CD4-positive, alpha-beta T cell treated with Interleukin-2 at 100 ng/mL for 4 hours (primary cell): ENCODE measurements at places on chromosomes 11 and 22.

- no peak for DNase-seq
Observed at GRCh38 chr22:50211147-50211546, 10.3 kb downstream of the SELENOO start.

DNA sequence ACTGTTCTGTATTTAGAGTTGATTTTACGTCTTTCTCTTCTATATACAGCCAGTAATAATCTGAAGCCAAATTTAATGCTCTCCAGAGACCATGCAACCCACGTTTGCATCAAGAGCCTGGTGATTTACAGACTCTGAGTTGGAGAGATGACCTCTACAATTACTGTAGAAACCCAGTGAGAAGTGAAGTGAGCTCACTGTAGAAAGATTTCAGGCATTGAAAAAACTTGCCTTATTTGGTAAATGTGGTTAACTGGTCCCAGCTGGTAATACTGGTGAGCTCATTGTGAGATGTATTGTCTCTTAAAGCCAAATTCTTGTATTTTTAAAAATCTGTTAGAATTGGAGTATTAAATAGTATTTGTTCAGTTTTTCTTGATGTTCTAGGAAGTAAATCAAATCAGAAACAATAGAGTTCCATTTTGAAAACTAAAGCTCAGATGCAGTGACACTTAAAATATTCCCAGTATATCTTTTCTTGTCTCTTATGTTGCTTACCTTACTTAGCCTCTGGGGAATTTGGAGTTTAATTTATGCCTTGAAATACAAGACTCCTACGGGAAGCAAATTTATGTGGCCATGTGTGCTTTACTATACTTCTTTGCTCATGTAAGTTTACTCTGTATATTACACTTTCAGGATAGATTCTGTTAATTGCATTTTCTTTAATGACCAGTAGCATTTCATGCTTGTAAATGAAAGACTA lies 189.9 kb downstream of the ARHGAP42 start:
- DNase-seq = no peak

- DNase-seq = no peak
Observed at GRCh38 chr11:28268925-28269324, 160.7 kb downstream of the METTL15 start.

DNA sequence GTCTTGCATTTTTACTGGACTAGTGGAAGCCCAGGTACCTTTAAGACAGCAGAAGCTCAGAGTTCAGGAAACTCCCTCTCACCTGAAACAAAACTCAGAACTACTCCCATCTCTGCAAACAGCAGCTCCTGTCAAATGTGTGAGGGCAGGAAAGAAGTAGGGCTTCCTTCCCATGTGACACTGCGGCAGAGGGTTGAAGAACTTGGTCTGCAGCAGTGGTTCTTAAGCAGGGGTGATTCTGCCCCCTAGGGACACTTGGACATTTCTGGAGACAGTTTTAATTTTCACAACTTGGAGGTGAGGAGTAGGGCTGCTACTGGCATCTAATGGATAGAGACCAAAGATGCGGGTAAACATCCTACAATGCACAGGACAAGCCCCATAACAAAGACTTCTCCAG lies 63.4 kb downstream of the RCN1 start:
- DNase-seq = no peak

- DNase-seq = peak; percentile 25
Observed at GRCh38 chr11:47946682-47947559, 33.4 kb upstream of the PTPRJ start.

DNA sequence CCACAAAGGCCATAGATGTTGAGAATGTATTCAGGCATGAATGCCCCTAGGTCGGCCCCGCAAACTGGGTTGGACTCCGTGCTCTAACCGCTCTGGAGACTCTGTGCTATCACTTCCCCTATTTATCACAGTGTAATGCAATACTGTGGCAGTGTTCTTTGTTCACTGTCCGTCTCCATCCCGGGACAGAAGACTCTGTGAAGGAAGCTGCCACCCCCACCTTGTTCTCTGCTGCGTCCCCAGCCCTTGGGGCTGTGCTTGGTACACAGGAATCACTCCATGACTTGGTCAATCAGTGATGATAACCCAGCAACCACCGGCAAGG lies 57.6 kb downstream of the TSPAN18 start:
- no peak for DNase-seq

DNA sequence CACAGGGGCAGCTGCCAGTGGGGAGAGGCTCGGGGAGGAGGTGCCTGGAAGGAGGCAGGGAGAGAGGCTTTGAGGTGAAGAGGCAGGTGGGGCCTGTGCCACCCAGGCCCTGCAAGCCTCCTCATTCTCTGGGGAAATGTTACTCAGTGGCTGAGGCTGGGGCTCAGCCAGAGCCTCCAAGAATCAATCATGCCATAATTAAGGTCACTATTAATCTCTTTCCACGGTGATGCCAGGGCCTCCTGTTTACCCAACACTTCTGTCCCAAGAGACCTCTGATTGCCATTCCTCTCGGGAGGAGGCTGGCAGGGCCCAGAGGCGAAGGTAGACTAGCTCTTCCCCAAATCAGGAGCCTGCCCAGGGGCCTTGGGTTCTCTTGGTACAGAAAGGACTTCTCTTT lies 38.4 kb downstream of the GDPD5 start:
- DNase-seq = no peak

DNA sequence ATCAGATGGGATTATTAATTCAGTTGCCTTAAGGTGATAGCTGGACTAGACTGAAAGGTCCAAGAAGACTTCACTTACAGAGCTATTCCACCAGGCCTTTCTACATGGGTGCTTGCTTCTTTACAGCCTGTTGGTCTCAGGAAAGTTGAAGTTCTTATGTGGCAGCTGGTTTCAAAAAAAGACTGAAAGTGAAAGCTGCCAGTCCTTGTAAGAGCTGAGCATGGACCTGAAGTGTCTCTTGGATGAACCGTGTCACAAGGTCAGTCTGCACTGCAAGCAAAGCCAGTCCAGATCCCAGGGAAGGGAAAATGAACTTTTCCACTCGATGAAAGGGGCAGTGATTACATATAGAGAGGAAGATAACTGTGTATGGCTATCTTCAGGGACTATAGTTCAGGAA lies 201.5 kb upstream of the LUZP2 start:
- DNase-seq = no peak
